ENCODE measurements at places on chromosomes 12 and 14.

DNA sequence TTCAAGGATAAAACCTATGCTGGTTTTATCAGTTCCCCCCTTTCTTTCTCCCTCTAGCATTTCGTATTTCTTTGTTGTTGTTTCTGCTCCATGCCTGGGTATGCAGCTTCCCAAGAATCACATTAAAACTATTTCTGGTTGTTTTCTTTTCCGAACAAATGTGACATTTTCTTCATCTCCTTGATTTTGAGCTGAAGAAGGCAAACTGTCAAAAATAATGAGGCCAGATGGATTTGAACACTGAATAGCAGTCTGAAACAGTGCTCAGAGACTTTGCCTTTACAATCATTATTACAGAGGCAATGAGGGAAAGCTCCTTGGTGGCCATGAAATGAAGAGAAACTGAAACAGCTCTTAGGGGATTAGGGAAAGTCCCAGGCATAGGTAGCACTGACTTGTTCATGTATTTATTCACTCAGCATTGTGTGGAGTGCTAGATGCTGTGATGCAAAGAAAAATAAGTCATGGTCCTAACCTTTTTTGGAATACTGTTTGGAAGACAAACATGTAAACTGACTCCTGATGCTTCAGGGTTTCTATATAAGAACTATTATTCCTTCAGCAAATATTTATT, 319.5 kb downstream of the FUT8 start:
- DNase-seq, result no peak

DNA sequence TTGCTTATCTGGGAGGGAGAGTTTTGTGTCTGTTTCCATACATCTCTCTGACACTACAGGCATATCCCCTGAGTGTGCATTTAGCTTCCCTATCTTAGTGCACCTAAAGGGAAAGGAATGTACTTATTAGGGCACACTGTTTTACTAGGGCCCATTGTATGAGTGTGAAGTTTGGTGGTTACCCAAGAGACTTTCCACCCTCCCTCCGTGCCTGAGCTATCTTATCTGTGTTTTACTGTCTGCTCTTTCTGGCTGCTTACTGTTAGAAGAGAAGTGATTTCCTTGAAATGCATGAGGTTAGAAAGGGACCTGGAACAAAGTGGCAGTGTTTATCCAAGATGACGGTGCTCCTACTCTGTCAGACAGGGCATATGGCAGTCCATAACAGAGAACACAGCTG, 8.5 kb upstream of the SVOP start:
- DNase-seq, result no peak

GRCh38 chr12:119296535-119296934, 38.0 kb upstream of the CCDC60 start:
- DNase-seq, result no peak

GRCh38 chr14:67457782-67458181, 30.7 kb downstream of the TMEM229B start:
- DNase-seq, result no peak

GRCh38 chr14:31263485-31264133, 56.0 kb upstream of the HECTD1 start:
- DNase-seq, result no peak

DNA sequence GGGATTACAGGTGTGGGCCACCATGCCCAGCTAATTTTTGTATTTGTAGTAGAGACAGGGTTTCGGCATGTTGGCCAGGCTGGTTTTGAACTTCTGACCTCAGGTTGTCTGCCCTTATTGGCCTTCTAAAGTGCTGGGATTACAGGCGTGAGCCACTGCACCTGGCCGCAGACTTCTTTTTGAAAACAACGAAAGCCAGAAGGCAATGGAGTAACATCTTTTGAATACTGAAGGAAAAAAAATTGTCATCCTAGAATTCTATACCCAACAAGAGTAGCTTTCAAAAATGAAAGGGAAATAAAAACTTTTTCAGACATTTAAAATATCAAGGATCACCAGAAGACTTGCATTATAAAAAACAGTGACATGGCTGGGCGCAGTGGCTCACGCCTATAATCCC, 38.7 kb upstream of the CTDSP2 start:
- no peak for DNase-seq

DNA sequence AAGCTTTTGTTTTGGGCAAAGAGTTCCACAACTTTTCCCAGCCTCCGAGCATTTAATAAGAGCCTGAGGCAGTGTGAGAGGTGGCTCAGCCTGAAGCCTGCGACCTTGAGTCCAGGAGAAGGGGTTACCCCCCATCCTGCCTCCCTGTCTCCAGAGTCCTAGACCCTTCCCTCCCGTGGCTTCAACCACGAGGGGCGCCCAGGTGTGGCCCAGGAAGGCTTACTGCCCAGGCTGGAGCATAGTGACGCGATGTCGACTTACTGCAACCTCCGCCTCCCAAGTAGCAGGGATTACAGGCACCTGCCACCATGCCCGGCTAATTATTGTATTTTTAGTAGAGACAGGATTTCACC, 641 bp downstream of the LRRC43 start:
- no peak for DNase-seq

DNA sequence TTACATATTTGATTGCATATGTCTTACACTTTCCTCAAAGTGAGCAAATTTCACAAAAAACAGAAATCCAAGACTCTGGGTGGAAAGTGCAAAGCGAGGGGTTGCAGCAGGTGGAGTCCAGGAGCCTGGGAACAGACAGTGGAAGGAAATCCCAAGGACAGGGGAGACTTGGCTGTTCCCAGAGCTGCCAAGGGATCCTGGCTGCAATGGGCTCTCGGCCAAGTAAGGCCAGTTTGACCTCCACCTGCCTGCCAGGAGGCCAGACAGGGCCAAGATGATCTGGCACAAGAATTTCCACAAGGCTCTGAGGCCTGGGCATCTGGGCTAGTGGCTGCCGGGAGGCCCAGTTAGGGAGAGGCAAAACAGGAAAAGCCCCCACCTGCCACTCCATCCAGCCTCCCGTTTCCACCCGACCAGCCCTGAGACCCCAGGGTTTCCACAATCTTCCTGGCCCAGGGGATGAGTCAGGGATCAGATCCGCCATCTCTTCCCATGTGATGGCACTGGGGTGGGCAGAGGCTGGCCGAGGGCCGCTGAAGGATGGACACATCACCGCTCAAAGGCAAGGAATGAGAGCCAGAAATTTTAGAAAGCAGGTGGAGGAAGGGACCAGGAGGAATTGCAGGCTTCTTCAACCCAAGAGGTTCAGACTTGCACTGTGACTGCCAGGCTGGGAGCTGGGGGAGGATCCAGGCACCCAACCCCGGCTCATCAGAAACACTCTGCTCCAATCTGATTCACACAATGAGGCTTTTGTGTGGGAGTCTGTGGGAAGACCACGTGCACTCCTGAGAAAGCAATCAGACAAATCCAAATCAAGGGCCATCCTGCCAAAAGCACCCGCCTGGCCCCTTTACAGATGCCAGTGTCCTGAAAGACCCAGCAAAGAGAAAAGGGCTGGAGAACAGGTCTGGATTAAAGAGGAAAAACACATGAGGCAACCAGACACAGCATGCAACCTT, 16.3 kb downstream of the SCARB1 start:
- DNase-seq, result no peak

DNA sequence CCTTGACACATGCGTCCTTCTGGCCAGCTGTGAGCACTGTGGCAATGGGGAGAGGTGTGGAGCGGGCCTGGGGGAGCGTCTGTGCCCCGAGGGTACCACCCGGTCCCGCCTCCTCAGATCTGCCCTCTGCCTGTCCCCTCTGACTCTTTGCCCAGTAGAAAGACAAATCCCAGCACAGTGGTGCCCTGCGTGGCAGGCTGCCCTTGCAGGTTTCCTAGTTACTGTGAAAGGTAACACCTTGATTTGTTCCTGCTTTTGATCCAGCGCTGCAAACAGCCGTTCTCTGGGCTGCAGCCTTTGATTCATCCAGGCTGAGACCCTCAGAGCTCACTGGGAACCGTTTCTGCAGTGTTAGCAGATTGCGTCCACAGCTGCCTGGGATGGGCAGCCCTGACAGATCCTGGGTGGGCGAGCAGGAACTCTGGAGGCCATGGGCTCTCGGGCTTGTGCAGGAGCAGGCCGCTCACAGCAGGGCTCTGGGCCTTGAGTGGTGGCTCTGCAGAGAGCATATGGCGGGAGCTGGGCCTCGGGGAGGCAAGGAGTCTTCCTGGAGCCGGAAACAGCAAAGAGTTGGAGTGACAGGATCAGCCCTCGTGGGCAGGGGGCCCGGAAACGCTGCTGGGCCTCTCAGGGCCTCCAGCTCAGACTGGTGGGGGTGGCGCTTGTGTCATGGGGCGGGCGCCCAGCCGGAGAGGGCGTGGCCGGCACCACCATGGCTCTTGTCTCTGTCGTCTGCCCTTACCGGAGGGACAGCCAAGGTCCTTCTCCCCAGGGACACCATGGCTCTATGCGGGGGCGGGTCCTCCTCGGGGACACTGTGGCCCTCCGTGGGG, 16.6 kb downstream of the FBRSL1 start:
- no peak for DNase-seq
